ENCODE measurements at places on chromosomes 7 and 10. TPM values are rescaled to one million over a fixed set of nuclear protein-coding genes. Genes with fewer than 3 reads are reported as not detected.

The STAG3 gene
- 1.1 TPM for total RNA-seq

- DNase-seq = no peak
- no peak overlapping the region for H3K27ac ChIP-seq
- H3K36me3 ChIP-seq = no peaks in the 10 kb centered on the region
- no peak overlapping the region for H3K4me3 ChIP-seq
- peaks cover 11% of the 10 kb centered on the region for H3K4me1 ChIP-seq
These were observed 63.2 kb upstream of the BMPER start for GRCh38 chr7:33842150-33842549.

- no peaks in the 10 kb centered on the region for H3K4me1 ChIP-seq
- DNase-seq = no peak
- no peaks in the 10 kb centered on the region for H3K36me3 ChIP-seq
- H3K27ac ChIP-seq = no peak overlapping the region
- H3K27me3 ChIP-seq = no peaks in the 10 kb centered on the region
- no peak overlapping the region for H3K4me3 ChIP-seq
These were observed 196.8 kb downstream of the XPNPEP1 start for GRCh38 chr10:109726473-109726872.

DNA sequence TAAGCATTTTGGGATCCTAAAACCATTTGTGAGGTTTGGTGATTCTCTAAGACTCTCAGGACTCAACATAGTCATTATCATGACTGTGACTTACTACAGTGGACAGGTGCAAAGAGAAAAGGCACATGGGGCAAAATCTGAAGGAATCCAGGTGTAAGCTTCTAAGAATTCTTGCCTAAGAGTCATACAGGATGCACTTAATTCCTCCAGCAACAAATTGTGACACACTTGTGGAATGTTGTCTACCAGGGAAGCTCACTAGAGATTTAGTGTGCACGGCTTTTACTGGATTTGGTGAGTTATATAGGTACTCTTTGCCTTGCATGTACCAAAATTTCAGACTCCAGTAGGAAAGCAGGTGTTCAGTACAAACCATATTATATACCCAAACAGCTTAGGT is 47.9 kb downstream of the WAC start:
- H3K4me1 ChIP-seq = peaks cover 20% of the 10 kb centered on the region
- H3K4me3 ChIP-seq = no peak overlapping the region
- no peaks in the 10 kb centered on the region for H3K27me3 ChIP-seq

The TLX1 gene
- not detected for total RNA-seq

The UTF1 gene
- not detected for total RNA-seq

The PDE1C gene
- total RNA-seq = 0.14 TPM

The TMEM130 gene
- total RNA-seq = not detected

DNA sequence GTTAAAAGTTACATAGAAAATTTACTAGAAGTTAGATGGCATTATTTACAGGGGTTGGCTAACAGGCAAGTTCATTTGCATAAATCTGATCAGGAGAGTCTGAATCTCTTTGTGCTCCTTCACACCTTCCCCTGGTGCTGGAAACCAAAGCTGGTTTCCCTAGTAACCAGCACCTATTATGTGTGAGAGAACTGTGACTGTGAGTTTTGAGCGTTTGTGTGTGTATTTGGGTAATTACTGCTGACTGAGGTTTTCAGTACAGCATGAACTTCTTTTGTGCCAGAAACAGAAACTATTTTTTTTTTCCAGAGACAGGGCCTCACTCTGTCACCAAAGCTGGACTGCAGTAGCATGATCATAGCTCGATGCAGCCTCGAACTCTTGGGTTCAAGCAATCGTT is 10.3 kb upstream of the IFIT1B start:
- no peaks in the 10 kb centered on the region for H3K27me3 ChIP-seq
- DNase-seq = no peak
- no peak overlapping the region for H3K27ac ChIP-seq
- H3K4me1 ChIP-seq = no peaks in the 10 kb centered on the region
- H3K36me3 ChIP-seq = no peaks in the 10 kb centered on the region

The GAD2 gene
- total RNA-seq = not detected

The PSD gene
- total RNA-seq = 0.75 TPM

DNA sequence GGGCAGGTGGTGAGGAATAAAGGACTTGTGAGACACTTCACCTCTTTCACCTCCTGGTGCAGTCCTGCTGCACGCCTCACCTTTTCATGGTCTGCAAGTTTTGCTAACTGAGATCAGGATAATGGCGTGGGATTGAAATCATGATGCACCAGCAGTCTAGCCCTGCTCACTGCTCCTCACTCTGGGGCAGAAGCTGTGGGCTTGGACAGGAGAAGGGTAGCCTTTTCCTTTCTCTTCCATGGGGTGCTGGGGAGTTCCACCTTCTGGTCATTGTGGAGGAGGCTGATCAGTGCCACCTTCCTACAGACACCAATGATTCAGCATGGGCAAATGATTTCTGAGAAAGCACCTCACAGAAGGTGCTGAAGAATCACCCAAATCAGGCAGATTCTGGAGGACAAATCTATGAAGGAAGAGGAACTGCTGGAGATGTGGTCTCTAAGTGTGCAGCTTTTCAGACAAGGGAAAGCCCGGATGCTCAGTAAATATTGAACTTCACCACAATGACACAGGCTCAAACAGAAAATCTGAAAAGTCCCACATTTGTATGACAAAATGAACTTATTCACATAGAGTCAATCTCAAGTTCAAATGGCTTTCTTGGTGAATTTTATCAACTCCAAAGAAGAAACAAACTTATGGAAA is 19.7 kb downstream of the MBL2 start:
- H3K27me3 ChIP-seq = no peaks in the 10 kb centered on the region
- DNase-seq = no peak
- H3K4me3 ChIP-seq = no peak overlapping the region

The SEC61G gene
- 246 TPM for total RNA-seq

DNA sequence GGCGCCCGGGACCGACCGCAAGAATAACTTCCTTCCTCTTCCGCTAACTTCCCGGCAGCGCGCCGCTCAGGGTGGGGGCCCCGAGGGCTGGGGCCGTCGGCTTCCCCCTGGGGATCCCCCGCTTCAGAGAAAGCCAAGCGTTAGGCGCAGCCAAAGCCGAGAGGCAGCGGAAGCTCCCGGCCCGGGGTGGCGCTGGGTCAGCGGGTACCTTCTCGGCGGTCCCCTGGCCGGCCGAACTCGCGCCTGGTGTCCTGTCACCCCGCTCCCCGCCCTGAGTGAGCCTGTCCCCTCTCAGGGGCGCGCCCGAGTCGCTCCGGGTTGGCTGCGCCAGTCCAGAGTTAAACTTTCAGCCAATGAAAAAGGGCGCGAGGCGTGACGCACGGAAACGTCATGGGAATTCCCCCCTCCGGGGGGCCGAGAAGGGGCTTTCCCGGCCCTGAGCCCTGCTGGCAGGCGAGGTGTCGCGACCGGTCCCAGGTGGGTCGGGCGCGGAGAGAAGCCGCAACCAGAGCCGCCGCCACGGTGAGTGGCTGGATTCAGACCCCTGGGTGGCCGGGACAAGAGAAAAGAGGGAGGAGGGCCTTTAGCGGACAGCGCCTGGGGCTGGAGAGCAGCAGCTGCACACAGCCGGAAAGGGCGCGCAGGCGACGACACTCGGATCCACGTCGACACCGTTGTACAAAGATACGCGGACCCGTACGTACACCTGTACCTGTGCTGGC is 1.3 kb upstream of the NFKB2 start:
- peak; percentile 96 for DNase-seq
- peak overlapping the region; percentile 99 for H3K27ac ChIP-seq
- no peaks in the 10 kb centered on the region for H3K27me3 ChIP-seq

GRCh38 chr7:41628901-41629300 is 74.0 kb downstream of the INHBA start:
- H3K27me3 ChIP-seq = no peaks in the 10 kb centered on the region
- H3K27ac ChIP-seq = no peak overlapping the region
- H3K4me1 ChIP-seq = no peaks in the 10 kb centered on the region
- peak; percentile 8 for DNase-seq

DNA sequence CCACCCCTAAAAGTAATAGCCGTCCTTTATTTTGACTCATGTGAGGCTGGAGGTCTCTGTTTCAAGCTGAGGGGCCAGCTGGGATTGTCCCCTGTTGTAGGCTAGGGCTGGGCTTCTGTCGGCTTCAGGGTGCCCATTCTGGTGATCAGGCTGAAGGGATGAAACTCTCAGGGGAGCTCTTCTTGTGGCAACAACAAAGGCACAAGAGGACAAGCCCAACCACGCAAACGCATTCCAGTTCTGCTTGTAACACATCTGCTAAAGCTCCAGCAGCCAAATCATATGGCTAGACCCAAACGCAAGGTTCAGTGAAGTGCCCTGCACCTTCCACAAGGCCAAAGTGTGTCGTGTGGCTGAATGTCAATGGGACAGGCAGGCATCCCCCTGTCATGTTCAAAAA is 405.7 kb downstream of the INHBA start:
- no peak overlapping the region for H3K27ac ChIP-seq
- no peaks in the 10 kb centered on the region for H3K36me3 ChIP-seq

DNA sequence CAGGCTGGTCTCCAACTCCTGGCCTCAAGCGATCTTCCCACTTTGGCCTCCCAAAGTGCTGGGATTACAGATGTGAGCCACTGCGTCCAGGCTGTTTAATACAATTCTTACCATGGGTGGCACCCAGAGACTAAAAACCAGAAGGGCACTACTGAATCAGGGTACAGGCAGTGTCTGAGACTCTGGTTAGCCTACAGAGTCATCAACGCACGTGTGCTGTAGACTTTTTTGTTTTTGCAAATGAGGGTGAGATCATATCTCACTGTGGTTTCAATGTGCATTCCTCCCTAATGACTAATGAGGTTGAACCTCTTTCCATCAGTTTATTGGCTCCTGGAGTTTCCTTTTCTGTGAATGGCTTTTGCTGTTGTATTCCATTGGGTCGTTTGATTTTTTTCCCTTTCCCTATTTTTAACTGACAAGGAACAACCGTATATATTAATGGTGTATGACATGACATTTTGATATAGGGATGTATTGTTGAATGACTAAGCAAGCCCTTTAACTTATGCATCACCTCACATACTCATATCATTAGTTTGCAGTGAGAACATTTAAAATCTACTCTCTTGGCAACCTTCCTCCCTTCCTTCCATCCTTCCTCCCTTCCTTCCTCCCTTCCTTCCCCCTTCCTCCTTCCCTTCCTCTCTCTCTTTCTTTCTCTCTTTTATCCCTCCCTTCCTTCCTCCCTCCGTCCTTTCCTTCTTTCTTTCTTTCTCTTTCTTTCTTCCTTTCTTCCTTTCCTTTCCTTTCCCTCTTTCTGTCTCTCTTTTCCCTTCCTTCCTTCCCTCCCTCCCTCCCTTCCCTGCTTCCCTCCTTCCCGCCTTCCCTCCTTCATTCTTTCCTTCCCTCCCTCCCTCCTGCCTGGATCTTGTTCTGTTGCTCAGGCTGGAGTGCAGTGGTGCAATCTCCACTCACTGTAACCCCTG is 9.3 kb upstream of the TMEM270 start:
- peaks cover 39% of the 10 kb centered on the region for H3K4me1 ChIP-seq
- H3K4me3 ChIP-seq = peak overlapping the region; percentile 43
- peak; percentile 97 for DNase-seq
- no peaks in the 10 kb centered on the region for H3K36me3 ChIP-seq
- no peaks in the 10 kb centered on the region for H3K27me3 ChIP-seq
- H3K27ac ChIP-seq = peak overlapping the region; percentile 94

- DNase-seq = peak; percentile 48
- H3K4me3 ChIP-seq = no peak overlapping the region
- H3K27ac ChIP-seq = peak overlapping the region; percentile 30
- no peaks in the 10 kb centered on the region for H3K27me3 ChIP-seq
These were observed 32.5 kb downstream of the ERLIN1 start for GRCh38 chr10:100153239-100153825.

GRCh38 chr7:39733881-39734632 is 110.7 kb downstream of the RALA start:
- peak; percentile 38 for DNase-seq
- H3K36me3 ChIP-seq = no peaks in the 10 kb centered on the region
- H3K27ac ChIP-seq = peak overlapping the region; percentile 96
- H3K4me1 ChIP-seq = peaks cover 18% of the 10 kb centered on the region
- no peaks in the 10 kb centered on the region for H3K27me3 ChIP-seq

The STMP1 gene
- 37.0 TPM for total RNA-seq

GRCh38 chr10:10460451-10460850 is 557.2 kb upstream of the CELF2 start:
- no peaks in the 10 kb centered on the region for H3K36me3 ChIP-seq
- peak; percentile 10 for DNase-seq
- H3K27ac ChIP-seq = no peak overlapping the region
- H3K27me3 ChIP-seq = no peaks in the 10 kb centered on the region
- H3K4me3 ChIP-seq = no peak overlapping the region

DNA sequence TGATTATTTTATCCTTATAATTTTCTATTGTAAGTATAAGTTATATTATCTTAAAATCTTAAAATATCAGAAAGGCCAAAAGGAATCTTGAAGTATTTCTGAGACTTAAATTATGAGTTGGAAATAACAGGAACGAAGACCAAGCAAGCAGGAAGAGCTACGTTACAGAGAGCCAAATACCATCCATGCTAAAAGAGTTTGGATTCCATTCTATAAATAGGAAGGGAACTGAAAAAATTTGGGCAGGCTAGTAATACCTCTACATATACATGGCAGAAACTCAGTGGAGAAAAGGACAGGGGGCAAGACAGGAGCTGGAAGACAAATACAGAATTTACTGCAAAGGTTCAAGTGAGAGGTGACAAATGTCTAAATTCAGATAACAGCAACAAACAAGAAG is 16.7 kb downstream of the ITGB1 start:
- no peak for DNase-seq
- no peaks in the 10 kb centered on the region for H3K27me3 ChIP-seq
- H3K4me1 ChIP-seq = peaks cover 59% of the 10 kb centered on the region
- peak overlapping the region; percentile 97 for H3K27ac ChIP-seq
- no peak overlapping the region for H3K4me3 ChIP-seq

The GFRA1 gene
- not detected for total RNA-seq

The EBF3 gene
- total RNA-seq = not detected

DNA sequence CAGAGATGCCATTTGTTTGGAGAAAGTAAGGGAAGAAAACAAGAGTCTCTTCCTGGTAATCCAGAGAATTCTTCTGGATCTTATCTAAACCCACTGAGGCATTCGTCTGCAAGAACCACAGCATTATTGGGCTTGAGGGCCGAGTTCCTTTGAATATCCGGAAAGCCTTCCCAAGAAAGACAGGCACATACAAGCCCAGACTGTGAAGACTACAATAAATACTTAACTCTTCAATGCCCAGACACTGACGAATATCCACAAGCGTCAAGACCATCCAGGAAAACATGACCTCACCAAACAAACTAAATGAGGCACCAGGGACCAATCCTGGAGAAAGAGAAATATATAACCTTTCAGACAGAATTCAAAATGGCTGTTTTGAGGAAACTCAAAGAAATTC is 99.0 kb downstream of the RNF32 start:
- H3K4me1 ChIP-seq = no peaks in the 10 kb centered on the region
- H3K36me3 ChIP-seq = peaks cover 30% of the 10 kb centered on the region
- no peak overlapping the region for H3K4me3 ChIP-seq
- DNase-seq = no peak
- peak overlapping the region; percentile 17 for H3K27ac ChIP-seq
- no peaks in the 10 kb centered on the region for H3K27me3 ChIP-seq

The PSAP gene
- total RNA-seq = 692 TPM

The NEUROG3 gene
- total RNA-seq = not detected

The STEAP1B gene
- total RNA-seq = not detected

Data from MCF 10A (cell line).